ENCODE measurements at places on chromosomes 7 and 10. TPM values are rescaled to one million over a fixed set of nuclear protein-coding genes. Genes with fewer than 3 reads are reported as not detected.
A peak's percentile ranks its signal among the peaks of the same experiment; 100 is the strongest.

DNA sequence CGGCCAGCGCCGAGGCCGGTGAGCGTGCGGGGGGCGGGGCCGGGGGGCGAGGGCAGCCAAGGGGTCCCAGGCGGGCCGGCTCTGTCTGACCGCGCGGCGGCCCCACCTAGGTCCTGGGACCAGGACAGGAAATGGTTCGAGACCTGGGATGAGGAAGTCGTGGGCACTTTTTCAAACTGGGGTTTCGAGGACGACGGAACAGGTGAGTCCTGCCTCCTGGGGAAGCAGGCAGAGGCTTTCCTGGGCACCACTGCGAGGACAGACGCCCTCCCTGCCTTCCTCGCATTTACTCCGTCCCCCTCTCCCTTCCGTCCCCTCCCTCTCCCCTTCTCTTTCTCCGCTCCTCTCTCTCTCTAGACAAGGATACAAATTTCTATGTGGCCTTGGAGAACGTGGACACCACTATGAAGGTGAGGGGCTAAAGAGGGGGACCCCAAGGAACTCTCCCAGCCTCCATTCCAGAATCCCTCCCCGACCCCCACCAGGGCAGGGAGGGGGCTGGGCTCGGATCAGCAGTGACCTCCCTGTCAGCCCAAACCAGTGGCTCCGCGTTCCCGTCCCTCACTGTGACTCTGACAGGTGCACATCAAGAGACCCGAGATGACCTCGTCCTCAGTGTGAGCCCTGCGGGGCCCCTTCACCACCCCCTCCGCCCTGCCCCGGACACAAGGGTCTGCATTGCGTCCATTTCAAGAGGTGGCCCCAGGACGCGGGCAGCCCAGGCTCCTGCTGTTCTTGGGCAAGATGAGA is 2.6 kb upstream of the MUC12 start:
- DNase-seq: no peak

DNA sequence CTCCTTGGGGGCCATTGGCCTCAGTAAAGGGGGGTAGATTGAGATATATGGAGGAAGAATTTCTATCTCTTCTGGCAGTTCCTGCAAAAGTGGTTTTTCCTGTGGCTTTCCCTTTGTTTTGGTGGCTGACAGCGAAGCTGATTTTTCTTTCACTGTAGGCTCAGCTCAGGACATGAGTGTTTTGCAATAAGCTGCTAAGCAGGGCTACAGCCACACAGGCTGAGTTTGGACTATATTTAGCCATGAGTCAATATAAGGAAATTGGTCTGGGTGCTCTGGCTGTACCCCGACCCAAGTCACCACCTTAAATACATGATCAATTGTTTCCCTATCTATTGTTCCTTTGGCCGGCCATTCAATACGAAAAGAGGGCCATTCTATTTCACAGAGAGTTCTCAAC is 212.7 kb upstream of the KCND2 start:
- no peak for DNase-seq

- DNase-seq: no peak
Observed at GRCh38 chr7:151225948-151226510, 976 bp downstream of the ABCF2 start.

GRCh38 chr10:44011603-44011981 is 362.9 kb upstream of the ZNF32 start:
- no peak for DNase-seq

GRCh38 chr10:103021900-103022293 is 103.8 kb downstream of the CNNM2 start:
- DNase-seq: no peak

DNA sequence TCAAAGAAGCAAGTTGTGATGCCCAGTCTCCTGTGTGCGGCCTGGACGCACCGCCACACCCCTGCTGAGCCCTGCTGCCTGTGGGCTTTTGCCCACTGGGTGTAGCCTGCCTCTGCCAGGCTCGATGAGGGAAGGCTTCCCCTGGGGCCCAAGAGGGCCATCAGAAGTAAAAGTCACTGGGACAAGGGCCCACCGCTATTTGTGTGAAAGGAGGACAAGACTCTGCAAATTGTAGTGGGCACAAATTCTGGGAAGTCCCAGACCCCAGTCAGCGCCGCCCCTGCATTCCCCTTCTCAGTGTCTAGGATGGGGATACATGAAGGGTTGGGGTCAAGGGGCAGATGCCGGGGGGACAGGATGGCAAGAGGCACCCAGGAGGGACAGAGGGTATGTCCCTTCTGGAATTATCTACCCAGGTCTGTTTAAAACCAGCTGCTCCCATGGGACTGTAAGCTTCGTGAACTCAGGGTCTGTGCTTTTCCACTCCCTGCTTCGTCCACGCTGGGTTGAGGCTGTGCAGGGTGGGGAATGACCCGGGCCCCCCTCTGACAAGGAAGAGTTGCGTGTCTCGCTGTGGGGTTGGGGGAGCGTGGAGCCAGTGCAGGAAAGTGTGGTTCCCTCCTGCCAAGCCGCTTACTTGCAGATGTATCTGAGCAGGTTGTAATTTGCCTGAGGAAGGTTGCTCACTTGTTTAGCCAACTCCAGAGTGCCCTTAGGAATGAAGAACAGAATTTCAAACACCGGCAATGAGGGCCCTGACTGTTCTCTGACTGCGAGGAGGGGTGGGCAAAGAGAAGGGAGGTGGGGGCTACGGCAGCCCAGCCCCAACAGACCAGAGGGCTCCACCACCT is 147.2 kb downstream of the MAPK8 start:
- no peak for DNase-seq

DNA sequence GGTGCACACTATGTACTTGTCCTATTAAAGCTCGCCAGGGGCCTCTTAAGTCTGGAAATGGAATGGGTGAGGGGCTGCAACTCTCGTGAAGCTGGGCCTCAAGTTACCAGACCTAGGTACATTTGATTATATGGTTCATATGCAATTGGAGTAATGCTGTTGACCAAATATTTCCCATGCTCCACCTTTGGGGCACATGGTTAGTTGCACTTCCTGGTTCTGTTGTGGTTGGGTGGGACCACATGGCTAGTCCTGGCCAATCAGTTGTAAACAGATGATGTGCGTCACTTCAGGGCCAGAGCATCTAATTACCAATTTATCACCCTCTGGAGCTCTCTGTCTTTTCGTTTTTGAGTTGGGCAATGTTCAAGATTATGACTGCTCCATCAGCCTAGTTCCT is 39.5 kb upstream of the OPN4 start:
- no peak for DNase-seq

- no peak for DNase-seq
Observed at GRCh38 chr7:25482631-25483030, 254.3 kb upstream of the NPVF start.

- no peak for DNase-seq
Observed at GRCh38 chr7:92904244-92905131, 68.1 kb upstream of the CDK6 start.

- no peak for DNase-seq
Observed at GRCh38 chr7:29940199-29940598, 49.4 kb downstream of the SCRN1 start.

DNA sequence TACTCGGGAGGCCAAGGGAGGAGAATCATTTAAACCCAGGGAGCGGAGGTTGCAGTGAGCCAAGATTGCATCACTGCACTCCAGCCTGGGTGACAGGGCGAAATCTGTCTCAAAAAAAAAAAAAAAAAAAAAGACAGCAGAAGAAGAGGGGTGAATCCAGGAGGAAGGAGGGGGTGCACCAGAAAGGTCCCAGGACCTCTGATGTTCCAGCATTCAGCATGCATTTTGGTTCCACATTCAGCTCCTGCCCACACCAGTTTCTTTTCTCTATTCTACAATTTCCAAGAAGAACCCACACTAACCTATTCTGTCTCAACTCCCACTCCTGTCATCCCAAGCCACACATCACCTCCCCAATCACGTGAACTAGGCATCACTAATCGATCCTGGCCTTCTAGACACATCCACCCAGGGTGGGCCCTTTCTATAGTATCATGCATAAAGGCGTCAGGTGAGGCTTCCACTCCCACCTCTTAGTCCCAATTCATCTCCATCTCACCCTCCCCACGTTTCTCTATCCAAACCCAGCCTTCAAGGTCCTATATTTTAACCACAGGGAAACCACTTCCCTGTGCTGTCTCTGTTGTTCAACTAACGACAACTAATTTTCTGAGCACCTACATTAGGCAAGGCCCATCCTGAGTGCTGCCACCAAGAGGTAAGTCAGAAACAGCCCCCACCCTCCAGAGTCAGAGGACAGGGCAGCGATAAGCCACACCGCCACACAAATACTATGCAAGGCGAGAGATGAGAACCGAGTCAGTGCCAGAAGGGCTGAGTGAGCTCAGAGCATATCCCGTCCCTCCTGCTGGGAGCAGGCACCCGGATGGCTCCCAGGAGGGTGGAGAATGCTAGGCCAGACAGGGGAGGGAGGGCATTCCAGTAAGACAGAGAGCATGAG is 2.2 kb downstream of the ANXA11 start:
- DNase-seq: peak; percentile 68

GRCh38 chr7:44259547-44260457 is 59.0 kb downstream of the YKT6 start:
- no peak for DNase-seq

DNA sequence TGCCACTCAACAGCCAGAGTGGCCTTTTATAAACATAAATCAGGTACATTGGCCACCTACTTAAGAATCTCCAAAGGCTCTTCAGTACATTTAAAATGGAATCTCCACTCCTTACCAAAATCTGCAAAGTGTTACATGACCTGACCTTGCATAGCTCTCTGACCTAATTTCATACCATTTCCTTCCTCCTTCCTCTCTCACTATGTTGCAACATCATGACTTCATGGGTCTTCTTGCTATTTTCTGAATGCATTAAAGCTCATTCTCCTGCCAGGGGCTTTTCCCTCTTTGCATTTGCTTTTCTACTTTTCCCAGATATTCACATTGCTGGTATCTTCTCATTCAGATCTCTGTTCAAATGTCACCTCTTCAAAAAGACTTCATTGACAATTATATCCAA is 22.1 kb upstream of the PPP1R17 start:
- no peak for DNase-seq

- DNase-seq: no peak
Observed at GRCh38 chr10:3570131-3570729, 214.8 kb downstream of the KLF6 start.

DNA sequence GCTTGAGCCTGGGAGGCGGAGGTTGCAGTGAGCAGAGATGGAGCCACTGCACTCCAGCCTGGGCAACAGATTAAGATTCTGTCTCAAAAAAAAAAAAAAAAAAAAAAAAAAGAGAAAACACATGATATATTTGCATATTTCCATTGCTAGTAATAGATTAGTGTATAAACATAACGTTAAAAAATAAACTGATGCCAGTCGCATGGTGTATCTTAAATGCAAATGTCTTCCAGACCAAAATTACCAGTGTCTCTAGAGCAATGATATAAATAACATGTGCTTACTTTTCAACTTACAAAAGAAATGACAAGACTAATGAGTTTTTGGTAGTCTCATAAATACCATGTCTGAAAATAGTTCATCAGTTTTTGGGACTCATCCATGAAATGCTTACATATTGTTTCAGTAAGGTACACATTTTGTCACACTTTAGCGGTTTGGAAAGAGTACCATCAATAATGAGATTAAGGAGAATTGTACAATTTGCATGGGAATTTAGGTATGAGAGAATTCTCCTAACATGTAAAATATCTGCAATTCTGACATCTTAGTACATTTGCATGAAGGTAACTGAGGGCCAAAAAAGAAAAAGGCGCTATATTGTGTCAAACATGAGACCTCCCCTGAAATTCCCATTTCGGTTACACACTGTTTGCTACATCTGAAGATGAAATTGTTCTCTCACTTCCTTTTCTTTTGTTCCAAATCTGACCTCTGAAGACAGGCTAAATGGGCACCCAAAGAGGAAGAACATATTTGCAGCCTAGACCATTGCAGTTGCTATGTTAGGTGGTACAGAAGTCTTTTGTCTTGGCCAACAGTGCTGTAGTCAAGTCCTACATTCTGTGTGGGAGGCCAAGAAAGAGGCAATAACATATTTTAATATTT is 51.5 kb upstream of the PIP4K2A start:
- no peak for DNase-seq

- DNase-seq: no peak
Observed at GRCh38 chr10:122248356-122249302, 22.5 kb upstream of the BTBD16 start.

GRCh38 chr7:150736864-150737263 is 354 bp upstream of the GIMAP5 start:
- no peak for DNase-seq

GRCh38 chr10:7792541-7792940 is 4.6 kb downstream of the ATP5F1C start:
- no peak for DNase-seq

DNA sequence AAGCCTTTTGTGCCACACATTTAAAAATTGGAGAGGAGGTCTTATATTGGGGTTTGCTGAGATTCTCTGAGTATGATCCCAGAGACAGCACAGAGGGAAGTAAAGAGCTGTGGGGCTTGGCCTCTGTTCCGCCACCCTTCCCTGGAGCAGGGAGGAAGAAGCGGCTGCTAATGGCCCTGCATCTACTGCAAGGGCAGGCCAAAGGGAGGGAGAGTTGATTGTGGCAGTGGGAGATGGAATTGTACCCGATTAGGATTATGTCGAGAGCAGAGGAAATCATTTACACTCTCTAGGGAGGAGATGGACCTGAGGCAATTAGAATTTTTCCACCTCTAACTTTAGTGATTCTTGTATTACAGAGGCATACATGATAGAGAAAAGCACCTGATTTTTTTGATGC is 28.8 kb downstream of the CYP17A1 start:
- no peak for DNase-seq

- no peak for DNase-seq
Observed at GRCh38 chr10:118305730-118306129, 36.4 kb downstream of the FAM204A start.

DNA sequence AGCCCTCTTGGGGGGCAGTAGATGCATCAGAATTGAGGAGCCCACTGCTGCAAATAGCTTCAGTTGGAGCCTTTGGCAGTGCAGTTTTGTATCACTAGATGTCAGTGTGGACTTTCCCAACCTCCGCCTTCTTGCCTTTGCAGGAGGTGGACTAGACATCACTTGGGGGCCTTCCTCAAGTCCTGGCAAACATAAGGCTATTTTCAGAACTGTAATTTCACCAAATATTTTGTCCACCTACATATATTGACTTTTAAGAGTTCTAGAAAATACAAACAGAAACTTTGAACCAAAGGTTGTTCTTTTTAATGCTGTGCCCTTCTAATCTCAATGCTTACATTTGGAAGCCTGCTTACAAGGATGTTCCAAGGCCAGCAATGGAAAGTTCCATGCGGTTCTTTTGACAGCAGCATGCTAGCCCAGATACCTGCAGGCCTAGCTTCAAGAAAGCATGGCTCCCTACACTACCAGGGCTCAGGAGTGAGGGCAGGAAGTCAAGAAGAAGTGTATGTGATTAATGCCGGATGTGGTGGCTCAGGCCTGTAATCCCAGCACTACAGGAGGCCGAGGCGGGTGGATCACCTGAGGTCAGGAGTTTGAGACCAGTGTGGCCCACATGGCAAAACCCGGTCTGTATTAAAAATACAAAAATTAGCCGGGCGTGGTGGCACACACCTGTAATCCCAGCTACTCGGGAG is 8.0 kb upstream of the ZNRF2 start:
- peak; percentile 66 for DNase-seq

SFTPA1 gene
- polyA plus RNA-seq: not detected

A1CF gene
- 3.8 TPM for polyA plus RNA-seq

OGDHL gene
- polyA plus RNA-seq: 247 TPM

ARHGAP22 gene
- 0.62 TPM for polyA plus RNA-seq

METTL27 gene
- 12.9 TPM for polyA plus RNA-seq

NOS3 gene
- polyA plus RNA-seq: 9.3 TPM

ELN gene
- 14.9 TPM for polyA plus RNA-seq

GRM8 gene
- polyA plus RNA-seq: not detected

PLXNA4 gene
- polyA plus RNA-seq: 0.17 TPM

HMX3 gene
- not detected for polyA plus RNA-seq
